ENCODE measurements at places on chromosomes 6 and 20. TPM values are rescaled to one million over a fixed set of nuclear protein-coding genes. Genes with fewer than 3 reads are reported as not detected.

FAM209B gene
- not detected for total RNA-seq

LIN28B gene
- not detected for total RNA-seq

BPIFB1 gene
- total RNA-seq: not detected

GTSF1L gene
- total RNA-seq: not detected

PI16 gene
- not detected for total RNA-seq

IRAK1BP1 gene
- 1.6 TPM for total RNA-seq

CCDC170 gene
- total RNA-seq: under 0.01 TPM

CLPSL1 gene
- not detected for total RNA-seq

TRIM31 gene
- total RNA-seq: not detected

ZNF165 gene
- total RNA-seq: 0.39 TPM

GRCh38 chr6:89051676-89052075 is 28.9 kb upstream of the PNRC1 start:
- no peak for DNase-seq

DNA sequence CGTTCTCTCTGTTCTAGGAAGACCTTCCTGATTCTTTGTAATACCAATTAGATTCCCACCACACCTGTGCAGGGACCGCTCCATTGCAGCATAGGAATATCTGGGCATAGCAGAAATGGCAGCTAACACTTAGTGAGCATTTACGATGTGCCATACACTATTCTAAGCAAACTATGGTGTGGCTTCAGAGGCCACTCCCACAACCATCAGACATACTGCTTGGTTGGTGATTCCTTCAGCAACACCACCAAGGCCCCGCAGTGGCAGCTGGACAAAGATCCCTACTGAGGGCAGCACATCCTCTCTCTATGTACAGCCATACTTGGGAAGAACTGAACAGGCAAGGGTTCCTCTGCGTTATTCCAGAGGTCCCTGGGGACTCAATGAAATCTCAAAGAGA is 6.2 kb downstream of the KCNK5 start:
- DNase-seq: no peak

DNA sequence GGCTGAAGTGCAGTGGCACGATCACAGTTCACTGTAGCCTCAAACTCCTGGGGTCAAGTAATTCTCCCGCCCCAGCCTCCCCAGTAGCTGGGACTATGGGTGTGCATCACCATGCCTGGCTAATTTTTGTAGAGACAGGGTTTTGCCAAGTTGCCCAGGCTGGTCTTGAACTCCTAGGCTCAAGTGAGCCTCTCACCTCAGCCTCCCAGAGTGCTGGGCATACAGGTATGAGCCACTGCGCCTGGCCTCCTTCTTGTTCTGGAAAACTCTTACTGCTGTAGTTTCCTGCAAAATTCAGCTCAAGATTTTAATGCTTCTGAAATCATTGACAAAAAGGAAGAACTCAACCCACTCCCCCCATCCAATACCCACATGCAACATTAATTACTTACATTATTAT is 21.9 kb upstream of the KCNG1 start:
- no peak for DNase-seq

GRCh38 chr6:52284131-52284459 is 447 bp downstream of the MCM3 start:
- DNase-seq: no peak

DNA sequence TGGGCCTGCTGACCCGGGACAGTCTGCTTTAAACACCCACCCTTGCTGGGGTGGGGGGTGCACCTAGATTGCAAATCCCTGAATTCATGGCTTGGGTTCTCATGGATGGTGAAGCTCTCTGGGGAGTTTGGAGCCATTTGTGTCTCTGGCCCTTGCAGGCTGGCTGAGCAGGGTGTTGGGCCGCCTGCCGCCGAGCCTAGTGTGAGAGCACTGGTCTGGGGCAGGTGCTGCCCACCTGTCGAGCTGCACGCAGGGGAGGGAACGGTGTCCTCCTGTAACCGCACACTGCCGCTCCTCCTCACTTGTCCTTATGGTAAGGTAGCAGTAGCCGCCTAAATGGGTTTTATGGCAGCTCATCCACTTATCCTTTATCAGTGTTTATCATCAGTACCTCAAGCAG is 143.9 kb downstream of the DTNBP1 start:
- DNase-seq: no peak

- DNase-seq: no peak
Measured at GRCh38 chr6:17149571-17149970, 47.7 kb downstream of the STMND1 start.
